ENCODE measurements at places on chromosomes 16 and 17.
A peak's percentile ranks its signal among the peaks of the same experiment; 100 is the strongest.

- DNase-seq, result no peak
These were observed 126.0 kb downstream of the ABCC12 start for GRCh38 chr16:48029768-48030167.

DNA sequence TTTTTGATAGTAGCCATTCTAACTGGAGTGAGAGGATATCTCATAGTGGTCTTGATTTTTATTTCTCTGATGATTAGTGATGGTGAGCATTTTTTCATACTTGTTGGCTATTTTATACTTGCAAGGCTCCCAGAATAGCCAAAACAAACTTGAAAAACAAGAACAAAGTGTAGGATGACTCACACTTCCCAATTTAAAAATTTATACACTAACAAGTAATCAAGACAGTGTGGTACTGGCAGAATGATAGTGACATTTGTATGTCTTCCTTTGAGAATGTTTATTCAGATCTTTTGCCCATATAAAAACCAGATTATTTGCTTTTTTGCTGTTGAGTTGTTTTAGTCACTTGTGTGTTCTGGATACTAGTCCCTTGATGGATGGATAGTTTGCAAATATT, 17.8 kb downstream of the SPECC1 start:
- DNase-seq, result no peak

DNA sequence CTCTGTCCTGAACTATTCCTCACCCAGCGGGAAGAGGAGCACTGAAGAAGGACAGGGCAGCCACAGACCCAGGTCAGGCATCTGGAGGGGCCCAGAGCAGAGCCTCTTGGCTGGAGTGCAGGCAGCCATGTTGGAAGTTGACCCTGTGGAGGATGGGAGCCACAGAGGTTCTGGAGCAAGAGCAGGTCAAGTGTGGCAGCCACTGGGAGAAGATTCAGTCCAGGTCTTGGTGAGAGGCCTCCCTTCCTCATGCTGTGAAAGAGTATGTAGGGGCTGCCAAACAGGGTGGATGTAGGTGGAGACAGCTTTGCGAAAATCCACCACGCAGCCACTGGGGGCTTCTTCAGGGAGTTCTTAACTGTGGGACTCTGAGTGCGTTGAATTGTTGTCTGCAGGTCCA, 590 bp upstream of the CD79B start:
- DNase-seq, result no peak

- no peak for DNase-seq
These were observed 263.6 kb downstream of the NTN1 start for GRCh38 chr17:9284884-9285283.

DNA sequence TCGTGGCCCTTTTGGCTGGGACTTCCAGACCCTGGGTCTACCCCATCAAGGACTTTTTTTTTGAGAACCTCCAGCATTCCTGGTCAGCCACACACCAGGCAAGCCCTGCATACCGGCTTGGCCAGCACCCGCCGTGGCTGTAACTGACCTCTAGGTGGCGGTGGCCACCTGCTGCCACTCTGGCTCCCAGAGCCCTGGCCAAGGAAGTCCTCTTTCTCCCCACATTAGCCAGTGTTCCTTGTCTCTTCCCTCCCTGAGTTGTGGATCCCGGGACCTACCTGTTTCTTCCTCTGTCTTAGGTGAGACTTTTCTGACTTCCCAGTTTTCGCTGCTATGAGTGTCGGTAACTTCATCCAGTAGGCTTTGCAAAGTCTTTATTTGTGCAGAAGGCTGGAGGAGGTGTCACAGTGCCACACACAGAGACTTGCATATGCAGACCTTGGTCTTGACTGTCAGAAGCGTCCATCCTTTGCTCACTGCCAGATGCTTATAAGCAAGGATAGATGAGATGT, 348.3 kb downstream of the CPPED1 start:
- DNase-seq, result no peak

GRCh38 chr16:2039274-2040031, 8.2 kb downstream of the NTHL1 start:
- DNase-seq, result no peak

- DNase-seq, result no peak
These were observed 1.5 kb downstream of the LIMD2 start for GRCh38 chr17:63698381-63698885.

DNA sequence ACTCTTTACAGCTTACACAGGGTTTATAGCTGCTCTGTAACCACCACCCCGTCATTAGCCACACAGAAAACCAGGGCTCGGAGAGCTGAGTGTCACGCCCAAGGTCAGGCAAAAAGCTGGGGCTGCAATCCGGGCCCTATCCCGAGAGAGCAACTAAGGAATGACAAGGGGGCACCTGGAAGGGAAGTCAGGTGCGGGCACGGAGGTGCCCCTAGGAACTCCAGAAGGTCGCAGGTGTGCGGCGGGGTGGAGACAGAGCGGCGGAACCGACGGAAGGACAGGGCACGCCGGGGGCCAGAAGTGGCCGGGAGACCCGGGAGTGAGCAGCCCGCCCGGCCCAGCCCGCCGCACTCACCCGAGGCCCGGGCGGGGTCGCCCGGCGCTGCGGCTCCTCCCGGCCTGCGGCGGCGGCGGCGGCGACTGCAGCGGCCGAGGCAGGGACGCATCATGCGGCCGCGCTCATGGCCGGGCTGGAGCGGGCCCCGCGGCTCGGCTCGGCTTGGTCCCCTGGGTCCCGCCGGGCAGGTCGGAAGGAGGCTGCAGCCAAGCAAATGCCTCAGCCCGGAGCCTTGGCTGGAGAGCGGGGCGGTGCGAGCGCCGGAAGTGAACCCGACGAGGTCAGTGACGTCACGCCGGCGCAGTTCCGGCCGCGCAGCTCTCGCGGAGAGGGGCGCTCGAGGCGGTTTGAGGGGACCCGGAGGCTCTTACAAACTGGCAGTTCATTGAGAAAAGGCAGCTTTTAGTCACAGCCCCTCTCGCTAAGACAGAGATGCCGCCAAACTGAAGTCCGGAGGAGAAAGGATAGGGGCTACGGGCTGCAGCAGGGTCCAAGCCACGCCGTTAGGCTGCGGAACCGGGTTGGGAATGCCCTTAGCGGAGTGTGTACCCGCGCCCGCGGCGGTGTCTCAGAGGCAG, at the start of gene ZDHHC7:
Gene ZDHHC7, minus strand, starts transcription at position 605 of the 915 bp plus-strand sequence. CDS start 20,917 bp downstream, outside the sequence.
- peak; percentile 73 for DNase-seq

DNA sequence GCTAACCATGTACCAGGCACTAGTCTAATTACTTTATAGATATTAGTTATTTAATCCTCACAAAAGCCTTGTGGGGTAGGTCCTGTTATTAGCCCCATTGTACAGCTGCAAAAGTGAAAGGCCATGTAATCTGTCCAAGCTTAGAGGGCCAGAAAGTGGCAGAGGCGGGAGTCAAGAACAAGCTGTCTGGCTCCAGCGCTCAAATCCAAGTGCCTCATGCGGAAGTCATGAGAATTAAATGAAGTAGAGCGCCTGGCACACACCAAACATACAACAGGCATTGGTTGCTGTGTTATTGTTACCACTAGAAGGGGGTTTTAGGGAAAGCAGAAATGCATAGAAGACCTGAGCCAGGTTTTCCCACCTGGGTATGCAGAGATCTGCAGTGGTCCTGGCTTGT, 1.2 kb downstream of the AQP8 start:
- no peak for DNase-seq

DNA sequence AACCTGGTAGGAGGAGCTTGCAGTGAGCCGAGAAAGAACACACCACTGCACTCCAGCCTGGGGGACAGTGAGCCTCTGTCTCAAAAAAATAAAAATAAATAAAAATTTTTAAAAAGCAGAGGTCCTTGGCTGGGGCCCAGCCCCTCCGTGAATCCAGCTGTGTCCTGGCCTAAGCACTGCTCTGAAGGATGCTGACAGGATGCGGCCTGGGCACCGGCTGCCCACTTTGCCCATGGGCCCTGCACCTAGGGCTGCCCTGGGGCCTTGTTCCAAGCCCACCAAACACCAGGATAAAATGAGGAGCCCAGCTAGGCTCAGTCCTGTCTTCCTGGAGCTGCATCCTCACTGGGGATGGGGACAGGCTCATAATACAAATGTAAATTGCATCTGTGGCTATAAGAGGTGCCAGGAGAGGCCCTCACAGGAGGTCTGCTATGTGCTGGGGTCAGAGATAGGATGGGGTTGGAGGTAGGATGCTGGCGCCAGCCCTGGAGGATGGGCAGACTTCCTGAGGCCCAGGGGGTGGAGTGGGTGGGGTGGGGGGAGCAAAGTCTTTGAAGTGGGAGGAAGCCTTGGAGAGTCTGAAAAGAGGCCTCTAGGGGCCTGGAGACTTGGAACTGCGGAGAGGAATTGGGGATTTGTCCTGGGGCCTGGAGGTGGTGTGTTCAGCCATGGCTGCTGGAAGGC, 6.2 kb downstream of the C16orf89 start:
- no peak for DNase-seq

- no peak for DNase-seq
These were observed 845 bp upstream of the ALDOA start for GRCh38 chr16:30064729-30065101.

DNA sequence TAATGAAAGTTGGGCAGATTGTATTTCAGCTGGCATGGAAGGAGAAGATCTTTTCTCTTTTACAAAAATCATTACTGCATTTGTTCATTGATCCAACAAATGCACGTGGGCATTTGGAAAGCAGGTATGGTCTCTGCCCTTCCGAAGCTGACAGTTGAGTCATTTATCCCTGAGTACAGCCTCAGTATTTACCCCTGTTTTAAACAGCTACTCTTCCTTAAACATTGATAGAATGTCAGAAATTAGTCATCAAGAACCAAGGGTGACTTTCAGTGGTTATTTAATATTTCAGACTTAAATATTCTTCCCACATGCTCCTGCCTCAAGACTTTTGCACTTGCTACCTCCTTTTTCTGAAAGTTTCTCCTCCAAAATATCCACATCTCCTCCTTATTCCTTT, 226.7 kb upstream of the HSBP1 start:
- DNase-seq, result no peak

DNA sequence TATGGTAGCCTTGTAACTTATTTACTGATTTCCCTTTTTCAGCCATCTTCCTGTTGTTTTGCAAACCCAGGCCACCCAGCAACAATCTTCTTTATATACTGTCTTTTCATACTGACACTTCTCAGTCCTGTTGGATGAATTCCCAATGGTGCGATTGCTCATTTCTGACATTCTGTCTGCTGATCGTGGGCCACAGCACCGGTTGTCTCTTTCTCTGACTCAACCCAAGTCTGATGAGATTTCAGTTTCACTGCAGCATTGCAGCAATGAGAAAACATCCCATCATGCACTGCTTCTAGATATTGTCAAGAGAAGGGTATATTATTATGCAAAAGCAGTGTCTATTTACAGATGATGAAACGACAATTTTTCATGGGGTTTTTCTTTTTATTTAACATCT, 349.2 kb upstream of the HSBP1 start:
- DNase-seq, result no peak

- no peak for DNase-seq
These were observed 114.5 kb downstream of the OR1D5 start for GRCh38 chr17:2948721-2949468.

DNA sequence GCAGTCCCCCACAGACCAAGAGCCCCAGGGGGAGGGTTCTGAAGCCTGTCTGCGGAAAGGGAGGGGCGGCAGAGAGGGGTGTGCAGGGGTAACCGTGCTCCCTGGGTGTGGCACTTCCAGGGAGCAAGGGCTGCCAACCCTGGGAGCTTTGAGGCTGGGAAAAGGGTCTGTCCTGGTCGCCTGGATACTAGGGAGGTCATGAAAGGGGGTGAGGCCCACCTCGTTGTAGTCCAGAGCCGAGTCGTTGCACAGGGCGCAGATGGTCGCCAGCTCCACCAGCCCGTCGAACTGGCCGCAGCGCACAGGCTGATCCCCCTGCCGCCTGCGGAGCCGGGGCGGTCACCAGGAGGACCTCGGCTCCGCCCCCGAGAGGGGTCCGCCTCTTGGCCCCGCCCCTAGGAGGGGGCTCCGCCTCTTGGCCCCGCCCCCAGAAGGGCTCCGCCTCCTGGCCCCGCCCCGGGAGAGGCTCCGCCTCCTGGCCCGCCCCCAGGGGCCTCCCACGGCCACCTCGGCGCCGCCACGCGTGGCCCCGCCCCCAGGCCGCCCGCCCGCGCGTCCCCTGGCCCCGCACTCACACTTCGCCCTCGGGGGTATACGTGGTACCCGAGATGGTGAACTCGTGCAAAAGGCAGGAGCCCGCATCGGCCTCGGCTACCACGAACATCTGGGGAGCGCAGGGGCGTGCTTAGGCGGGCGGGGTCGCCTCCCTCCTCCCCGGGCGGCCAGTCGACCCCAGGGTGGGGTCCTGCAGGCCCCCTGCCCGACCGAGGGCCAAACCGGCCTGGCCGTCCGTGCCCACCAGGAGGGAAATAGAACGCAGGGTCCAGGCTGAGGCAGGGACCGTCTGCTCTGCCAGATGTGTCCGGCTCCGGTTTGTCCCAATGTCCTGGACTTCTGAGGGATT, 19.5 kb downstream of the ATP2A3 start:
- DNase-seq, result peak; percentile 19

DNA sequence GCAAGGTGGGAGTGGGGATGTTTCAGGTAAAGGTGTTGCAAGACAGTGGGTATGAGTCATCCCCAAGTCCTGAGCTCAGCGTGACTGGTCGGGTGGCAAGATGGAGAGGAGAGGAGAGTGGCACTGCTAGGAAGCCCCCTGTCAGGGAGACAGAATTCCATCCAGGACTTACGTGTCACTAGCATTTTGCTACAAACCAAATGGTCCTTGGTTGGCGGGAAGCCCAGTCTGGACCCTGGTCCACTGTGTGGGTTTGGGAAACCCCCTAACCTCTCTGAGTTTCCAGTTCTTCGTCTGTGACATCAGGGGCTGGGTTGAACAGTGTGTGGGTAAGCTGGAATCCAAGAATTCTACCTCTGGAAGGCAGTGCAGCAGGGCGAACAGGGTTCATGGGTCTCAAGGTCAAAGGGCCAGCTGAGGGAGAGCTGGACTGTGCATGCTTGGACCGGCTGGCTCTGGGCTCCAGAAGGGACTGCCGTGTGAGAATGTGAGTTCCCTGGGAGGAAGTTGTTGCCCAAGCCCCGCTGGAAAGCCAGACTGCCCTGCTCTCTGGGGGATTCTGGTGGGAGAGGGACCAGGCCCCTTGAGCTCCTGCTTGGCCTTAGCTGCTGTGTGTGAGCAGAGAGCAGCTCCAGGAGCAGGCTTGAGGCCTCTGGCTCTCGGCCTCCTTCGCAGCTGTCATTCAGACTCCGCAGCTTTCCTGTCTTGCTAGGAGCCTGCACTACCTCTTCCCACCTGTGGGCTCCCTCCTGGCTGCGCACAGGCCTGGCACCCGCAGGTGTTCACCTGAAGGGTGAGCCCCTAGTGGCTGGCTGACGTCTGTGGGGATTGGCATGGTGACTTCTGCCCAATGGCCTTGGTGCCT, 84.6 kb downstream of the NT5M start:
- no peak for DNase-seq

All from activated T-helper 9 cell treated with anti-CD3 and anti-CD28 coated beads, Interleukin-2, amount 50 U/mL, for 16 hours (primary cell).